Glutamatergic neuron (in vitro differentiated cells): ENCODE measurements at places on chromosomes 5 and 9.

DNA sequence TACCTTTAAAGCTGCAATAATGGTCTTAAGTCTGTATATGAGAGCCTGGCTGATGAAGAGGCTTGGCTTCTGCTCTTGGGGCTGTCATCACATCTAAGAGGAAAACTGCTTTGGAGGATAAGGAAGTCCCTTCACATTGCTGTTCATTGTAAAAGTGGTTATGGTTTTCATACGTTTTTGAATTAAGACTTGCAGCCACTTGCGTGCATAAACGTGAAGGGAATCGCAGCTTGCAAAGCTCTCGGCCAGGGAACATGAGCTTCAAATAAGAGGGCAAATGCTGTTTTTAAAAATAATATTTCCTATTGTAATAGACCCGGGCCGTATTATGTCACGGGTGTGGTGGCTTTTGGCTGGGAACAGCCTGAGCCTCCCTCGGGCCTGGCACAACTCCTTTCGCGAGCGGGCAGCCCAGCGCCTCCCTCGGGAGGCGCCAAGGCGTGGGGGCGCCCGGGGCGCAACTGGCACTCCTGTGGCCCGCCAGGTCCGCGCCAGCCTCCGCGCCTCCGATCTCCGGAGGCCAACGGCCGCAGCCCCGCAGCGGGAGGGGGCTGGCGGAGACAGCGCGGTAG is 538 bp upstream of the ARHGEF28 start:
- no peak for DNase-seq

DNA sequence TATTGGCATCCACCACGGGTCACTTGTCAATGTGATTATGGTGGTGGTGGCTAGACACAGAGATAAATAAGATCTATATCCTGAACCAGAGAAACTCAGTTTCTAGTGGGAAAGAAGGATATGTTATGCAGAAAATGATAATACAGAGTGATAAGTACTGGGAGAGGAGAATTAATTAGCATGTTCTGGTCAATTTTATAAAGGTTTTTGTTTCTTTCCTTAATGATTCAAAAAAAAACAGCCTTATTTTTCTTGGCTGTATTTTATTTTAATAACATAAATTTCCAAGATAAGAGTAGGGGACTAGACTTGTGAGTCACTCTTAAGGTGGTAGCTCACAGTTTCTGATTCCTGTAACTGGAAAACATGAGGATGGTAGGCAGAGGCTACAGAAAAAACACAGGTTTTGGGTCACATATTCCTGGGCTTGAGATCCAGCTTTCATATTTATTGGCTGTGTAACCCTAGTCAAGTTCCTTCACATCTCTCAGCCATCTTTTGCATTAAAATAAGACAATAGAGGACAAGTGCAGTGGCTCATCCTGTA is 350.3 kb upstream of the RPS23 start:
- DNase-seq = no peak

- DNase-seq = no peak
Measured at GRCh38 chr5:142277796-142278195, 47.0 kb downstream of the SPRY4 start.

DNA sequence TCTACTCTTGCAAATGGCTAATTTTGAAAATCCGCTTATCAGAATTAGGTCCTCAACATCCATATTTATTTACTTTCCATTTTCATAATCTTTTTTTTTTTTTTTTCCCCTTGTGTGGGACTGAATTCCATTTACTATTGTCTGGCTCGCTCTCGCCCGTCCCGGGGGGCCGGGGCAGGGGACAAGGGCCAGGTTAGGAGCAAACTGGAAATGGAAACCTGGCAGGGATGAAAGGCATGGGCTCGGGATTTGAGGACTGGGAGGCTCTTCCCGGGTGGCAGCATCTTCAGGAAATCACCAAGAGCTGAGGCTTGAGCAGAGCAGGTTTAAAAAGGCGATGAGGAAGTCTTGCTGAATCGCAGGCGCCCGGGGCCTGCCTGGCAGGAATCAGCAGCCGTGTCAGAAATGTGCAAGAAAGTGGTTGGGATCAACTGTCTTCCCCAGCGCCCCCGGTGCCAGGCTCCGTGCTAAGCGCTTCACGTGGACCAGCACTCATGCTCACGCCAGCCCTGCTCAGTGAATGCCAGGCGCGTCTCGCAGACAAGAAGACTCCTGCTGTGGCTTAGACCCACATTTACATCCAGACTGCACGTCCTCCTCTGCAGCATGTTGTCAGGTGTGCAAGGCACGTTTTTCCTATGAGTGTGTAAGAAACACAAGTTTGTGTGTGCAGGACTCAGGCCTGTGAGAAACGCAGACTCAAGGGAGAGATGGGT is 66.3 kb upstream of the UNC5A start:
- no peak for DNase-seq

GRCh38 chr5:180474569-180474968 is 19.6 kb upstream of the CNOT6 start:
- no peak for DNase-seq
